DMS79 (cell line): ENCODE measurements at places on chromosomes 2 and 18.
A peak's percentile ranks its signal among the peaks of the same experiment; 100 is the strongest.

- no peak for DNase-seq
Observed at GRCh38 chr2:218570850-218571249, 2.2 kb downstream of the CNOT9 start.

GRCh38 chr2:1618191-1618961 lies 125.9 kb downstream of the PXDN start:
- no peak for DNase-seq

- no peak for DNase-seq
Observed at GRCh38 chr18:55845221-55845620, 257.2 kb upstream of the TCF4 start.

DNA sequence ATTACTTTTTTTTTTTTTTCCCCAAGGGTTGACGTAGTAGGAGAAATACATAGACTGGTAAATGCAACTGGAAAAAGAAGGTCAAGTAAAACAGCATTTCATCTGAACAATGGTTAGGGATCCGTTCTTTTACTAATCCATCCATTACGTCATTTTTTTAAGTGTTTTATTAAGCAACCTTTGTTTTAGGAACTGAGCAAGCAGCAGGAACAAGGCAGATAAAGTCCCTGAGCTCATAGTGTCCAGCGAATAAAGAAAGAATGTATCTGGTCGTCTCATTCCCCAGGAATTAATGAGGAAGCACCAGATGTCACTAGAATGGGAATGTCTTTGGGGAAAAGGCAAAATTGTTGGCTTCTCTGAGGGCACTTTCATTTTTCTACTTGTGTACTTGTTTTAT lies 842.4 kb downstream of the TDRD15 start:
- DNase-seq: no peak

DNA sequence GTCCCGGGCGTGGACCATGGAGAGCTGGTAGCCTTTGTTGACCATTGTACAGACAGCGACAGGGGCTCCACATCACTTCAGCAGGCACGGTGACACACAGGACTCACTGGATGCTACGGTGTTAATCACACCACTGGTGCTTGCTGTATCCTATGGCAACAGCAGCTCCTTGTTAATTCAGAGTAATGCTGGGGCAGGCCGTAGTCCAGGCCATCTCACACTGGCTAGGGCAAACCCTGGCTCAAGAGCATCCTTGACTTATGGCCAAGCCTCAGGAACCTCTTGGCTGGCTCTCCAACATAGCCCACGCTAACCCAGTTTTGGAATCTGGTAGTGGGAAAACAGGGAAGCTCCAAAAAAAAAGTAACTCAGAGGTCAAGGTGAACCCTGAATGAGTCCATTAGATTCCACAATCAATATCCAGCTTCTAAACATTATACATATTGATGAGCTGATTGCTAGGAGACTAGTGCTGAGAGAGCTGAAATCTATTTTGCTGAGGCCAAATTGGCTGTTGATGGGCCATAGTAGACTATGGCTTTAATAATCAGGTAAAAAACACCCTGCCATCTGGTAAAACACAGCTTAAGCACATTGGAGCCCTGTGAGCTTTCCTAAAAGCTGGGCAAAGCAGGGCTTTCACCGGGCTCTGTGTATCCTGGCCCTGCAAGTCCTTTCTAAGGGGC lies 253.6 kb downstream of the PRKCE start:
- DNase-seq: peak; percentile 19

GRCh38 chr2:144426981-144427479 lies 92.9 kb downstream of the ZEB2 start:
- no peak for DNase-seq

GRCh38 chr2:163135256-163135655 lies 296.7 kb upstream of the KCNH7 start:
- DNase-seq: no peak

DNA sequence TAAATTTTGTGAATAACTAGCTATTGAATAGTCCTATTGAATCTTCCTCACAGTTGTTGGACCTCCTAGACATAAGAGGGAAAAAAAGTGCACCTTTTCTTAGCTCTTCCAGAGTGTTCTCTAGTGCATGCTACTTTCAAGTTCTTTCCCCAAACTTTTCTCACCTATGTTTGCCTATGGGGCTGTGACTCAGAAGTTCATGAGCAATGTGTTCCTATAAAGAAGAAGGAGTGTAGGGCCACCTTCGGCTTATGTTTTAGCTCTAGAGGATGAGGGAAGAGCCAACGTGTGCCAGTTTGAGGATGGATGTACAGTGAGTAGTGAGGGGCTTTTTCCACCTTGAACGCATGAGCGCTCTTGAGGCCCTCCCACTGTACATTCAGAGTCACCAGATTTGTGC lies 27.0 kb upstream of the HNMT start:
- no peak for DNase-seq

DNA sequence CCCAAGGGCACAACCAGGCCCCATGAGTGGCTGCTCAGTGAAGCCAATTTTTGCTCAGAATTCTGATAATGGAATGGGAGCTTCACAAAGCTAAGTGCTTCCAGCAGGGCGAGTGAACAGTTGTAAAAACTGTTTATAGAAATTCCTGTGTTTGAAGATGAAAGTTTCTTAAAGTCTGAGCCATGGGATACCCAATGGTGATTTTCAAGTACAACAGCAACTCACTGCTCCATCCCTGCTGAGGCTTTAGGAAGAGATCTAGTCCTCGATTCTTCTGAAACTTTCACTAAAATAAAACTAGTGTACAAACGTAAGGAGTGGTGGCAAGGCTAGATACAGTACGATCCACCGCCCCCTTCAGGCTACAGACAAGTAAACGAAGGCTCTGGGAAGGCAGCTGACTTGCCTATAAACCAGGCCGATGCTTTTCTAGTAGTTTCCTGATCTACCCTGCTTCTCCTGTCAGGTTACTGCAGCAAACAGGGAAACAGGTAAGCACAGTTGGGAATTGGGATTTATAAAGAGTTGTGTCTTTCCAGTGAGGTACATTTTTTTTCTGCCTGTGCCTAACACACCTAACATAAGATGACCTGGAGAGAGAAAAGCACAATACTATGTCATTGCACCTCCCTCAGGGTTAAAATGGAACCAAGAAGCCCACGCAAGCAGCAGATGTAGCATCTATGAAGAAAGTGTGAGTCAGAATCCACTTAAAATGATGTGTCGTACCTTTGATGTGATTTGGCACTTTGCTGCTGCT lies 108.7 kb downstream of the UXS1 start:
- DNase-seq: no peak
